ENCODE measurements at places on chromosomes 6 and 20.

DNA sequence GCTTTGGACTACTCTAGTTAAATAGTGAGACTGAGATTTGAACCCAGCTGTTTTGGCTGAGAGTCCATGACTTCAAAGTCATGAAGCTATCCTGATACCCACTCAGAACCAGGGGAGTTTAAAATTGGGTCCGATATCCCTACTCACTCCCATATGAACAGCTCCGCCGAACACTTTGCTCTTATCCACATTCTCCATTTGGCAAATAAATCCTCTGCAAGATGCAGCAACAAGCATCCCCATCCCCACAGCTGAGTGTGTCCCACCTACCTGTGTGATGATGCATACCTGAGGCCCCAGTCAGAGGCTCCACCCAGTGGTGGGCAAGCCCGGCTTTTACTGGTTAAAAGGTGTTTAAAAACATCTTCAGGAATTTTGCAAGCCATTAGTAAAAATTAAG is 108.3 kb upstream of the SLC24A3 start:
- no peak for DNase-seq

DNA sequence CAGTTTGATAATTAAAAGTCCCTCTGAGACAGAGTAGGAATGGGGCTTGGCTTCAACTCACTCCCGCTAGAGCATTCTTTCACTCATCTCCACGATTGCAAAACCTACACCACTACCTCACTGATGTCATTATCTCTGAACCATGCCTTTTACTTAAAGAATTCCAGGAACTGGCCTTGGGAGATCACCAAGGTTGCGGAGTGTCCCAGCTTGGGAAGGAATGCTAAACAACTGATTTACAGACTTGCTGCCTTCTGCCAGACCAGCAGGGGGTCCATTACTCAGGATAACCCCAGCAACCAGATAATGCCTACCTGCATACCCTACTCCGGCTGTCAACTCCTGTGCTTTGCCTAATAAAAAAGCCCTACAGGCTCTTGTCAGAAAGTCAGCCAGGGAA is 102.2 kb upstream of the RALGAPA2 start:
- no peak for DNase-seq

GRCh38 chr6:162119341-162119740 is 608.2 kb downstream of the PRKN start:
- DNase-seq, result peak; percentile 70

- no peak for DNase-seq
Observed at GRCh38 chr20:38789503-38790199, 15.8 kb upstream of the PPP1R16B start.

DNA sequence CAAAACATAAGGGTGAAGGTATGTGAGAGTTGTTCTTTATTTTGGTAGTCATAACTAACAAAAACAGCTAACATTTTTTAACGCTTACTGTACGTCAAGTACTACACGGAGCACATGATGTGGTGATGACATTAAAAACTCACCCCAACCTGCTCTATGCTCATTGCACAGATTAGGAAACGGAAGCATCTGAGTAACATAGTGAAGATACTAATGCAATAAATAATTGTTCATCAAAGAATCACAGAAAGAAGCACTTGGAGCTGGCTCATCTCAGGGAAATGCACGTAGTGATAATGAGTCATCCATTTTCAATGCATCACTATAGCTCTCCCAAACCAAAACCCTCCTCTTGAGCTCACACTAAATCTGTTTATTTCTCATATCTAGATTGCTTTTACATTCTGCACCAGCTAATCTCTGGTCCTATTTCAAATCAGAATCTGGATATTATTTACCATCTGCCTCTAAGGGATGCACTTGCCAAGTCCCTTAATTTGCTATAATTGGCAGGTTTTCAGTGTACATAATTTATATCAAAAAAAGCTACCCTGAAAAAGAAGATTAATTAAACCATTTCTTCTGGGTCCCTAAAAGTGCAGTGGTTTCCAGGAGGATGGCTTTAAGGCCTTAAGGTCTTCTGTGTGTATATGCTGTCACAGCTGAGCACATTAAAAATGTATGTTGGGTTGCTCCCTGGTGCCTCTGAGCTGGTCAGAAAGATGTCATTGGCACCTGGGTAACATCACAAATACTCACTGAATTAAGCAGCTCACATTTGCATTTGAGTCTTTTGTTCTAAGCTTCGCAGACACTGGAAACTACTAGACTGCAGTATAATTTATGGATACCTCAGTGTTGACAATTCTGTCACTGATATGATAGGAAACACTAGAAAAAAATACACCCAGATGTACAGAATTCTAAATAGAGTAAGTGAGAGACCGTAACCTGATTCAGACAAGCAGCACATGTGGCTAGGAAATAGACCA is 677.4 kb upstream of the CITED2 start:
- DNase-seq, result peak; percentile 18

DNA sequence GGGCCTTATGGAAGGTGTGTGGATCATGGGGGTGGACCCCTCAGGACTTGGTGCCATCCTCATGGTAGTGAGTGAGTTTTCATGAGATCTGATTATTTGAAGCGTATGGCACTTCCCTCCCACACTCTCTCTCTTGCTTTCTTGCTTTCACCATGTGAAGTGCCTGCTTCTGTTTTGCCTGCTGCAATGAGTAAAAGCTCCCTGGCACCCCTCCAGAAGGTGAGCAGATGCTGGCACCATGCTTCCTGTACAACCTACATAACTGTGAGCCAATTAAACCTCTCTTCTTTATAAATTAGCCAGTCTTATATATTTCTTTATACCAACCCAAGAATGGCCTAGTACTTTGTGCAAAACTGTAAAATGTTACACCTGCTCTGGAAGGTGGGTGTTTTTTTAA is 396.8 kb upstream of the HS3ST5 start:
- no peak for DNase-seq

DNA sequence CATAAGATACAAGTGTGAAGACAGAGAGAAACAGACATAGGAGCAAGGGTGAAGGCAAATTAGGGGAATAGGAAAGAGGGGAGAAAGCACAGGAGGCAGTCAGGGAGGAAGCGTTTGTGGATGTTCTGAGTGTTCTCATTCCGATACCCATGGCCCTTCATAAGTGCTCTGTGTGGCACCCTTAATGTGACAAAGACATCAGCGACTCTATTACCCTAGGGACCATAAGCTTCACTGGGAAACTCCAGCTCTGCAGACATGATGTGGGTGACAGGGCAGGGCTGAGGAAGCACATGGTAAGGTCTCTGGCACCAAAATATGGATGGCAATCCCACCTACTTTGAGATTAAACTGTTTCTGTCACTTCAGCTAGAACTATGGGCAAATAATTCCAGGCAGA is 33.0 kb downstream of the F13A1 start:
- no peak for DNase-seq

DNA sequence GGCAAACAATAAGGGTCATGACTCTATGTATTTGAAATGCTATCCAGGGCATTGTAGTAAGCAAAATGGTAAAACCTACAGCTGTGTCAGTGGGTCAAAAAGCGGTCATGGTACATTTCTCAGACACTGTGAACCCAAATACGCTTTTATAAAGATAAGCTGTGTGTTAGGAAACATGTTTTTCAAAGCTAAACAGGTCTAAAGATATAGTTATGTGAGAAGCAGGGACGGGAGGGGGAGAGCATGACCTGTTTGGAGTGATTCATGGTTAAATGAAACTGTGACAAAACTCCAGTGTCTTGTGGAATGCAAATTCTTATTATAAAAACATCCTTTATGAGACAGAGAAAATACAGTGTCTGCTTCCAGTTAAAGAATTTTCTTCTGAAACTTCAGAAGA is 205.4 kb upstream of the BMP2 start:
- DNase-seq, result no peak
